ENCODE measurements at places on chromosomes 4 and X.

DNA sequence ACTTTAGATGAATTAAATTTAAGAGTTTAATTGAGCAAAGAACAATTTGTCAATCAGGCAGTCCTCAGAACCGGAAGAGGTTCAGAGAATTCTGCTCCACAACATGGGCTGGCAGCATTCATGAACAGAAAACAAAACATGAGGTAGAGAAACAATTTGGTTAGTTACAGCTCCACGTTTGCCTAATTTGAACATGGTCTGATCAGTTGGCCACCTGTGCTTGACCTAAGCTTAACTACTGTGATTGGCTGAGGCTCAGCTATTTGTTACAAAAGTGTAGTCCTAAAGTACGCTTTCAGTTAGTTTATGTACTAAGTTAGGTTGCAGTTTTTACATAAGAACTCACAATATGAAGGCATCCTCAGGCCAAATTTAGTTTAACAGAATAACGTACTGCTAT, 258.6 kb downstream of the ADAM29 start:
- no peak for DNase-seq

DNA sequence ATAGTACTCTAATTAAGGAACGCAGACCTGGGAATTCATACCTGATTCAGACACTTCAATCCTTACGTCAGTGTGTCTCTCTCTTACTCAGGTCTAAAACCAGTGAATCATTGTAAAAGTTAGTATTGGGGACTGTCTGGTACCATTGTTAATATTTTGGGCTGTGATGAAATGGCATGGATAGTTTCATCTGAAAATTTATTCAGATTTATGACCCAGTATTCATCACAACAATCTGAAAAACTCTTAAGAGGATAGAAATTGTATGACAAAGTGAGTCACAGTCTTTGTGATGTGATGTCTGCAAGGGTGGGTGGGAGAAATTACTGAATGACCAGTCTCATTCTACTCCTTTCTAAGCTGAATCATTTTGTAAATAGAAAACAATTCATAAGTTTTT, 10.3 kb downstream of the FGF2 start:
- DNase-seq: peak; percentile 71

- DNase-seq: peak; percentile 60
Observed at GRCh38 chr4:40395908-40396793, 61.0 kb downstream of the CHRNA9 start.

GRCh38 chr4:96193061-96193460, 353.2 kb downstream of the PDHA2 start:
- peak; percentile 8 for DNase-seq

GRCh38 chr4:16384576-16384975, 158.3 kb upstream of the TAPT1 start:
- no peak for DNase-seq

DNA sequence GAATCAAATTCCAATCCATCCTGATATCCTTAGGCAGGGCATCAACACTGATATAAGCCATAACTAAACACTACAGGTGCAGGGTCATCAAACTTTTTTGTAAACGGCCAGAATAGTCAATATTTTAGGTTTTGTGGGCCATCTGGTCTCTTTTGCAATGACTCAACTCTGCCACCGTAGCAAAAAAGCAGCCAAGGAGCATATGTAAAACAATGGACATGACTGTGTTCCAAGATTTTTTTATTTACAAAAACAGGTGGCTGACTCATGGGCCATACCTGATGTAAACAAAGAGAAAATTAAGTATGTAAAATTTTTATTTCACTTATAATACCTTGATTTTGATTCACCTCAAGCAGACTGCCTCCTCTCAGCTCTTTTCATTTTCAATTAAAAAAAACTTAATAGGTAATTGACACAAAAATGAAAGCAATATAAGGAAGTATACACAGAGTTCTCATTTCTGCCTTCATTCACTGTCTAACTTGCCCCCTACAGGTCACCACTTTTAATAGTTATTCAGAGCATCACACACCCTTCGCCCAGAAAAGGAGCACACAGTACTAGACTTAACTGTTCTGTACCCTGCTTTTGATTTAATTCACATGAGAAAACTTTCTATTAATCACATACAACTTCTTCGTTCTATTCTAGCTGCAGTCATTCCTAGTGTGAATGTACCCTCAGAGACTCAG, 35.3 kb upstream of the GPM6B start:
- no peak for DNase-seq

DNA sequence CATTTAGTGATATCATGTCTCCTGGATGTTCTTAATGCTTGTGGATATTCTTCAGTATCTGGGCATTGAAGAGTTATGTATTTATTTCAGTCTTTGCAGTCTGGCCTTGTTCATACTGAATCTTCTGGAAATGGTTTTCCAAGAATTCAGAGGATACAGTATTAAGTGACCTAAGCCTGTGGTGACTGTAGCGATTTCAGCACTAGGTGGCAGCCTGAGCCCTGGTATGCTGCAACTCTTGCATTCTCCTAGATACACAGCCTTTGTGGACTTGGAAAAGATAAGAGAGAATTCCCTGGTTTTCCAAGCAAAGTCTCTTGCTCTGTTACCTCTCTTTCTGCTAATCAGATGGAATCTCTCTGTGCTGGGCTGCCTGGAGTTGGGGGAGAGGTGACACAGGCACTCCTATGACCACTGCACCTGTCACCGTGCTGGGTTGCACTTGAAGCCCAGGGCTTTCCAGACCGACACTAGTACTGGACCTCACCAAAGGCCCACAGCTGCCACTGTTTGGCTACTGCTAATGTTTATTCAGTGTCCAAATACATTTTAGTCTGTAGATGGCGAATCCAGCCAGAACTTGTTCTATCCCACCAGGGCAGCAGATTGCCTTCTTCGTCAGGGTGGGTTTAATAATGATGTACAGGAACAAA, 19.3 kb upstream of the SPIN2A start:
- peak; percentile 27 for DNase-seq

- no peak for DNase-seq
Observed at GRCh38 chr4:122833999-122834398, 7.4 kb downstream of the FGF2 start.

- peak; percentile 30 for DNase-seq
Observed at GRCh38 chr4:17347445-17347844, 164.4 kb downstream of the QDPR start.

GRCh38 chr4:151799417-151800012, 38.7 kb upstream of the GATB start:
- DNase-seq: no peak

- DNase-seq: no peak
Observed at GRCh38 chr4:186606591-186606992, 51.2 kb upstream of the MTNR1A start.

GRCh38 chr4:141158219-141158618, 24.9 kb upstream of the RNF150 start:
- peak; percentile 66 for DNase-seq

GRCh38 chrX:75748431-75748830, 36.6 kb downstream of the MAGEE2 start:
- DNase-seq: no peak

- peak; percentile 62 for DNase-seq
Observed at GRCh38 chr4:139419388-139419914, 34.5 kb upstream of the RAB33B start.

- DNase-seq: no peak
Observed at GRCh38 chr4:138367942-138368341, 125.8 kb upstream of the SLC7A11 start.

DNA sequence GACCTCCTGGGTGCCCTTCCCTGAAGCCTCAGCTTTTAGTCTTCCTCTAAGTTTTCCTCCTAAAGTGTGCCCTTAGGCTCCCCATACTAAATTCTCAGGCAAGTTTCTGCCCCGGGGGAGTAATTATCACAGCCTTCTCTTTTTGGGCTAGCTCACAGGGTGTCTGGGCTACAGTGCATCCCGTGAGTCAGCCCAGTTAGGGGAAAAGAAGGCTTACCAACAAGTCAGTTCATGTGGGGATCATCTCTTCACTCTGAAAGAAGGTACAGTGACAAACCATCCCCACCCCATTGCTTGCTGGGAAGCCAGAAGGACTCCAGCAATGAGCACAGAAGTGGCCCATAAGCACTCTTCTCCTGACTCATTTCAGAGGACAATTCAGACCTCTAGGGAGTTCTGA, 134.7 kb upstream of the FAM9C start:
- DNase-seq: no peak

DNA sequence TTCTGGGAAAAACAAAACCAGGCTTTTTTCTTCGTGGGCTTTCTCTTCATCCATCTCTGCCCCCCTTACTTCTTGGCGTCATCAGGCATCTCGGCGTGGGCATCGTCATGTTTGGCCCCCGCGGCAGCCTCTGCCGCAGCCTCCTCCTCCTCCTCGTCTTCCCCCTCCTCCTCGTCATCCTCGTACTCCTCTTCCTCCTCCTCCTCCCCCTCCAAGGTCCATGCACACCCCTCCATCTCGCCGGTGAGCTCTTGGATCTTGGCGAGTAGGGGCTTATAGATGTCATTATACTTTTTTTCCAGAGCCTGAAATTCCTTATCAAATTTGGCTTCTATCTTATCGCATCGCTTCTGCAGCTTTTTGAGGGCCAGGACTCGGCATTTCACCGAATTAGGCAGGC, 488 bp downstream of the NAP1L5 start:
- DNase-seq: peak; percentile 45

GRCh38 chr4:56400560-56400959, 13.3 kb upstream of the AASDH start:
- no peak for DNase-seq

- DNase-seq: peak; percentile 82
Observed at GRCh38 chrX:110403441-110404238, 45.0 kb downstream of the RTL9 start.

DNA sequence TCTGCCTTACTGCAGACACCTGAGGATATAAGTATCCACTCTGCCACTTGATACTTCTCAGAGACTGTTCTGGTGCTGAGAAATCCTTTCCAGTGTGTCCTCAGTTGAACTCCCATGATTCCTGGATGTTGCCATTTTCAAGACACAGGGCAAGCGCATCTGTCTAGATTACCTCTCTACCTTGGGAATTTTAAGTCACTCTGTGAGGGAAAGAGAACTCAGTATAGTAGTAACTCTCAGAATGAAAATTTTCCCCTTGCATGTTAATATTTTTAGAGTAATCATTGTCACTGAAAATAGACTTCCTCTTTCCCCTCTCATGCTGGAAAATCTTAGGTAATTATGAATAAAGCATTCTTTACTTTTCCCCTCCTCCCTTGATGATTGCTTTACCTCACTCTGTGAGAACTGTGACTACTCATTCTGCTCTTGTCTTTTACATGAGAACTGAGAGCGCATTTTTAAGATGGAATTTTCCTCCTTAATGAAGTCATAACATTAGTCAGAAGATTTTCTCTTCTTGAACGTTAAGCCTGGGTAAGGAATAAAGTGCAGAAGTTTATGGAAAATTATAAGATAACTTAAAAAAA, 45.0 kb downstream of the TET2 start:
- DNase-seq: peak; percentile 76

- DNase-seq: no peak
Observed at GRCh38 chrX:110321670-110322069, 3.8 kb upstream of the AMMECR1 start.

DNA sequence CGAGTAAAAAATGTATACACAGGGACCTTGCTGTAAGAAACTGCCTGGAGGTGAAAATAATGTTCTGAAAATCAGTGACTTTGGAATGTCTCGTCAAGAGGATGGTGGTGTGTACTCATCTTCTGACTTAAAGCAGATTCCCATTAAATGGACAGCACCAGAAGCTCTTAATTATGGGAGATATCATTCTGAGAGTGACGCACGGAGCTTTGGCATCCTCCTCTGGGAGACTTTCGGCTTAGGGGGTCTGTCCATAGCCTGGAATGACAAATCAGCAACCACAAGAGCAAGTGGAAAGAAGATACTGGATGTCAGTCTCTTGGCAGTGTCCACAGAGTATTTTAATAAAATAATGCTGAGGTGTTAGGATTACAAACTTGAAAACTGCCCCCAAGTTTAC, 129.4 kb downstream of the THOC2 start:
- no peak for DNase-seq
